ENCODE measurements at places on chromosomes 5 and 9.
A peak's percentile ranks its signal among the peaks of the same experiment; 100 is the strongest.

DNA sequence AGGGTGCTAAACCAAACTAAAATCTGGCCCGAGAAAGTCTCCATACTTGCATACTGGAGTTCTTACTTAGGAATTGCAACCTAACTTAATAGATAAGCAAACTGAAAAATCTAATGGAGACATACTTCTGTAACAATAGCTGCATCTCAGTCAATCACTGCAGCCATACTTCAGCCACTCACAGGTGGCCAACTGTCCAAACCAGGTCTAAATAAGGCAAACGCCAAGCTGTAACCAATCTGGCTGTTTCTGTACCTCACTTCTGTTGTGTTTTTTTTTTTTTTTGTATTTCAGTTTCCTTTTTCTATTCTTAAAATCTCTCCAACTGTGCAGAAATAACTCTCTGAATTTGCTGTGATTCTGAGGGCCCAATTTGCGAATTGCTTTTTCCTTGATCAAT is 4.4 kb upstream of the NDUFB6 start:
- DNase-seq, result no peak

DNA sequence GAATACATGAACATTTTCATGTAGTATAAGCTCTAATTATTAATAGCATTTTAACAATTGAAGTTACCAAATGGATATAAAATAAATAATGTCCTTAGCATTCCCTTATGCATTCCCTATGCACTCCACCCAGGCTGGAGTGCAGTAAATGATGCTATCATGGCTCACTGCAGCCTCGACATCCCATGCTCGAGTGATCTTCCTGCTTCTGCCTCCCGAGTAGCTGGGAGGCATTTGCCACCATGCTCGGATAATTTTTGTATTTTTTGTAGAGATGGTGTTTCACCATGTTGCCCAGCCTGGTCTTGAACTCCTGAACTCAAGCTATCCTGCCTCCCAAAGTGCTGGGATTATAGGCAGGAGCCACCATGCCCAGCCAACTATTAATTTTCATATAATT is 184.0 kb downstream of the PBX3 start:
- DNase-seq, result no peak

DNA sequence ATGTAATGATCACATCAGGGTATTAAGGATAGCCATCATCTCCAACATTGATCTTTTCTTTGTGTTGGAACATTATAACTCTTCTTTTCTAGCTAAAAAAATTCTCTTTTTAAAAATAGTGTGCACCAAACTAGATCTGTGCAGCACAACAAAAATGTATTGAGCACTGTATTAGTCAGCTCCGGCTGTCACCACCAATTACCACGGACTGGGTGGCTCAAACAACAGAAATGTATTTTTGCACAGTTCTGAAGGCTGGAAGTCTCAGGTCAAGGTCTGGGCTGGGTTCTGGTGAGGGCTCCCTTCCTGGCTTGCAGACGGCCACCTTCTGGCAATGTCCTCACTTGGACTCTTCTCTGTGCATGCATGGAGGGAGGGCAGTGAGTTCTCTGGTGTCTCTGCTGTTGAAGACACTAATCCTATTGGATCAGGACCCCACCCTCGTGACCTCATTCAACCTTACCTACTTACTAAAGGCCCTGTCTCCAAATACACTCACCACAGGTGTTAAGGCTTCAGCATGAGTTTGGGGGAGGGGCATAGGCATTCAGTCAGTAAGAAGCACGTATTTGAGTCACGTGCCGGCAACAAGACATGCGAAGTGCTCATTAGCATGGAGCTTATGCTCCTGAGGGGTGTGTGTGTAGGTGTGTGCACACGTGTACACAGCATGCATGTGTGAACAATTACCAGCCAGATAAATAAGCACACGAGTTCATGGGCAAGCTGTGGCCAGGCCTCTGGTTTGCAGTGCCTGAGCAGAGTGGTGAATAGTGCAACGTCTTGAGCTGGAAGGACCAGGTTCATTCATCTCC is 89.4 kb upstream of the SH3PXD2B start:
- no peak for DNase-seq

GRCh38 chr5:132447196-132447595 is 43.4 kb downstream of the IRF1 start:
- DNase-seq, result no peak

- no peak for DNase-seq
These were observed 9.3 kb upstream of the EDIL3 start for GRCh38 chr5:84393969-84394368.

DNA sequence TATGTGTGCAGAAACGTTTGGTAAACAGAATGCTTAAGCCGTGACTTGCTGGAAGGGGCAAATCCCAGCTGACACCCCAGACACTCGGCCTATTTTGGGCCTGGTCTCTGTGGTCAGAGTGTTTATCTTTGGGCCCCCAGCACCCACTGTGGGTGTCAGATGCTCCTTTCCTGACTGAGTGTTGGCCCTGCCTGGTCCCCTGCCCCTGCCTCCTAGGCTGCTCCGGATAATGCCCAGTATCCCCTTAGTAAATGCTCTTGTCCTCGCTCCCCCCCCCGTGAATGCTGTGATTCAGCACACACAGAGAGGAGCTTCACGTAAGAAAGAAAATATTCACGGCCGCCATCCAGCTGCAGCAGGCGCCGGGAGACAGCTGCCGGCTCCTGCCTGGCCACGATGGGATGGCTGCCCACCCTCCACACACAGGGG is 11.3 kb upstream of the ANGPTL2 start:
- no peak for DNase-seq

- no peak for DNase-seq
These were observed 549.7 kb downstream of the CSNK1G3 start for GRCh38 chr5:124061663-124062062.

- no peak for DNase-seq
These were observed 137.3 kb upstream of the KIF2A start for GRCh38 chr5:62168506-62169281.

DNA sequence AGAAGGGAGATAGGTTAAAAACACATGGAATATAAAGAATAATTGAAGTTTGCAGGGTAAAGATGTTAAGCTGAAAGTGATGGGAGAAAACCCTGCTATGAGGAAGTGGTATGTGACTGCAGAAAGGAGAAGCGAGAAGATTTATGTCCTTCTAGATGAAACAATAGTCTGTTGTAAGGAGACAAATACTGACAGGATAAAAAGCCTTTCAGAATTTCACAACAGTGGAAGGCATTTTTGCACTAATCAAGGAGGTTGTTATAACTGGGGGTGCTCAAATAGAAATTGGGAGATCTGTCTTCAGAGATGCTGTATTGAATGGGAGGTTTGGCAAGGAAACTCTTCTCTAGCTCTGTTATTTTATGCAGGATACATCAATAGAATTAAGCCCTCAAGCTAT is 69.6 kb downstream of the NMUR2 start:
- DNase-seq, result no peak

DNA sequence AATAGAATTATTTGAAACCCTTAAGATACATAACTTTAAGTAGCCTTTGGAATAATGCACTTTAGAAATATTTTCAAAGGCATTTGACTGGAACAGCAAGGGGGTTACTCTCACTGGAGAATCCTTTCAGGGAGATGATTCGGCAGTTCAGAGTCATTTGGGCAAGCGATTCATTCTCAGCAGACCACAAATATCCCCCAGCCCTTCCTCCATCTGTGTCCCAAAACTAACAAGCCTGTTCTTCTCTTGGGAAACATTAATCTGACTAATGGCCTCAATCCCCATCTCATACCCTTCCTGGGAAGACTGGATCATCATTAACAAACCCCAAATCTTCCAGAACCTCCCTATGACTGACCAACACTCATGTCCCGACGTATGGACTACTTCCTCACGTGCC is 65.8 kb upstream of the S1PR3 start:
- DNase-seq, result no peak

GRCh38 chr5:128791312-128791711 is 174.0 kb upstream of the SLC27A6 start:
- no peak for DNase-seq

DNA sequence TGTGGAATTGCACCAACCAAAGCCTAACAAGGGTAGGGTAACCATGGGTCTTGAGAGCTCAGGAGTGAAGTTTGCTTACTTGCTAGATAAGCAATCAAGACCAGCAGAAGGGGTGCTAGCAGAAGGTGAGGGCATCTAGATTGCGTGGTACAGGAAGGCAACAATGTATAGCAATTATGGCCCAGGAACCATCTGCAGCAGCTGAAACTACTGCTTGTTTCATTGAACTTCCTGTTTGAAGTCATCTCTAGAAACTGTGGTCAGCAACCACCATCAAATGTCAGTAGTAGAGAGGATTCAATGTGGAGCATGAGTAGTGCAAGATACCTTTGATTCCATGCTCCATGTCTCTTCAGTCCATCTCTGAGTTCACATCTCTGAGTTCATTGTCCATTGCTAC is 462.1 kb upstream of the GRAMD2B start:
- DNase-seq, result no peak

GRCh38 chr9:125829743-125830142 is 82.6 kb downstream of the PBX3 start:
- DNase-seq, result peak; percentile 33

GRCh38 chr5:88503041-88503345 is 234.3 kb upstream of the TMEM161B start:
- no peak for DNase-seq

DNA sequence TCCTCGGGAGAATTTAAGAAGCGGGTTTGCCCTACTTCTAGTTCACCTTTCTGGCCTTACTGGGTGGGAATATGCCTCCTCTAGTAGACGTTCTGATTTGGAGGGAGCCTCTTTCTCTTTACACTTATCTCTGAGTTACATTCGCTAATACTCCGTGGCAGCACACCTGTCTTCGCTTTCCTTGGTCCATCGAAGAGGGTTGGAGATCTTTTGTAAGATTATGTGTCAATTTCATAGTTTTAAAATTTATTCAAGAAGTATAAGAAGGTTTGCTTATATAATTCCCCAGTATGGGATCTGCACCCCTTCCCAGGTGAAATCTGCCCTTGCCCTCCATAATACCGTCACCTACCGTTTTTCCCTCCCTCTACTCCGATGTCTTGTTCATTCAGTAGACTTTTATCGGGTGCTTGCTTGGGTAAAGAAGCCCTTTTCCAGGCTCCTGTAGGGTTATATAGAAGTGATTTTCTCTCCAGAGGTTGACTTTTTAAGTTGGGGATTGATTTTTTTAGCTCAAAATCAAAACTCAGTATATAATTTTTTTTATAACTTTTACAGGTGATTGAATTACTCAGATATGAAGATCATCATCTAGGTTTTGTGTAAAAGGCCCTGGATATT is 1.1 kb downstream of the GPBP1 start:
- DNase-seq, result no peak

- no peak for DNase-seq
These were observed 59.8 kb upstream of the TBC1D9B start for GRCh38 chr5:179967489-179967888.

DNA sequence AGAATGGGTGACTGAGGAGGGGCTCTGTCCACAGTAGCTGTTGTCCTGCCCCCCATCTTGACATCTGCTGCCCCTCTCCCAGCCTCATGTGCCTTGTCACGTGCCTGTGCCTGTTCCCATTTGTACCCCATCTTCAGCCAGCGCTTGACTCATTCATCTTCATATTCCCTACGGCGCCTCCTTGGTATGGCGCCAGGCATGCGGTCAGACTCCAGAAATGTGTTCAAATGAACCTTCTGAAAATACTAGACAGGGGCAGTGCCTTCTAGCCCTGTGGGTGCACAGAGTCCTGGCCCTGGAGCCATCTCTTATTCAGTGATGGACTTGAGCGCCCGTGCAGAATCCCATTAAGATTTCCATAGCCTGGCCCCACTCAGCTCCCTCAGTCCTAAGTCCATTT is 46.2 kb downstream of the CFAP77 start:
- no peak for DNase-seq

GRCh38 chr5:43348207-43348606 is 35.0 kb upstream of the HMGCS1 start:
- no peak for DNase-seq

- DNase-seq, result no peak
These were observed 563.5 kb downstream of the CDH18 start for GRCh38 chr5:19424506-19424905.

DNA sequence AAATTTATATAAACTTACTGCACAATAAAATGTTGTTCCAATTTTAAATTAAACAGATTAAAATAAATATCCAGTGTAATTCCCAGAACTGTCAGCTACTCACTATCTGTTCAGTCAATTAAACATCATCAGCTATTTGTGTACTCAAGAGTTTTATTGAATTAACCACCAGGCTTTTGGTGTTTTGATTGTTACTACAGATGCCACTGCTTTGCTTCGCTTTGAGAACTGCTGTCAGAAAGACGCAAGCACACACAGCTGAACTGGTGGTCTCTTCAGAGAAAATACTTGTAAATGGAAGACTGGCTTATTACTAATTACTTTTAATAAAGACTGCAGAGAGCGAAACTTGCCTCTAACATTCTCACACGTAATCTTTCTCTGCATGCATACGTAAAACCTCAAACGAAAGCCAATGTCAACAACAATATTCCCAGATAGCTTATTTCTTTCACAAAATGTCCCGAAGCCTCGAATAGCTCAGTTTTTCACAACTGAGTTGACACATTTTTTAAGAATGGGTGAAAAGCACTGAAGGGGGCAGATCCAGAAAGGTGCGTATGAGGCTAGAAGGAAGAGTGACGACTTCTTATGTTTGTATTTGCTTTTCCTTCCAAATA is 259.6 kb upstream of the RPS23 start:
- no peak for DNase-seq

DNA sequence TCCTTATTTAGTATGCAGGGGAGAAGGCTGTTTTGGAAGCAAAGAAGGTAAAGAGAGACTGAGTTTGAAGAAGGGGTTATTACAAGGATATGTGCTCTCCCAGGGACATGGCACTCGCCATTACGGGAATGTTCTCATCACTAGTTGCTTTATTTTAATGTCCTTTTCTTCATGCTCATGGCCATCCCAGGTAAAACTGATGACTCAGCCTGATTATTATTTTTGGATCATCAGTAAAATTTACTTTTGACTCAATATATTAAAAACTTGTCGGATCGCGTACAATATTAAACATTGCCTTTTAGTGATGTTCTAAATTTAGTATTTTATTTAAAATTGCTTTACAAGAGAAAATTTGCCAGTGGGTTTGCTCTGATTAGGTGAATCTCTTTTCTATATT is 414.7 kb downstream of the TLE4 start:
- no peak for DNase-seq

GRCh38 chr5:156121234-156121633 is 205.7 kb upstream of the SGCD start:
- DNase-seq, result no peak

DNA sequence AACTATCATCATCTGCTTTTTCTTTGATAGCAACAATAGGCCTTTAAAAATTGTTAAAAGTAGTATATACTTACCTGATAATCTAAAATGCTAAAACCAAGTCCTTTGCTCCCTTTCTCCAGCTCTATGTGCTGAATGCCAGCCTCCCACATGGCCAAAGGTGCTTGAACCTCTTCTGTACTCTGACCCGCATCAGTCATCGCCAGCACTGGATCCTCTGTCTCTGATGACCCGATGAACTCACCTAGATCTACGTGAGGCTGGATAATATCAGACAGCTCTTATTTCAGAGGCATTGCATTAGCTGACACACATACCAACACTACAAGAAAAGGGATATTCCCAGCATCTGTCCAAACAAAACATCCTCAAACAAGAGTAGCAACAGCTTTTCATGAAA is 89.5 kb downstream of the MPDZ start:
- DNase-seq, result no peak

All from activated gamma-delta T cell treated with Interleukin-2 at 50 U/mL for 16 hours (primary cell).